Cardiac septum (tissue), 1 donor: ENCODE measurements at places on chromosomes 1 and 21. TPM values are rescaled to one million over a fixed set of nuclear protein-coding genes. Genes with fewer than 3 reads are reported as not detected.

RHD gene
- not detected for total RNA-seq

VCAM1 gene
- total RNA-seq: 6.9 TPM

SLC35D1 gene
- total RNA-seq: 4.5 TPM

- no peak for DNase-seq
Observed at GRCh38 chr1:206893380-206893779, 3.9 kb upstream of the IL24 start.

DNA sequence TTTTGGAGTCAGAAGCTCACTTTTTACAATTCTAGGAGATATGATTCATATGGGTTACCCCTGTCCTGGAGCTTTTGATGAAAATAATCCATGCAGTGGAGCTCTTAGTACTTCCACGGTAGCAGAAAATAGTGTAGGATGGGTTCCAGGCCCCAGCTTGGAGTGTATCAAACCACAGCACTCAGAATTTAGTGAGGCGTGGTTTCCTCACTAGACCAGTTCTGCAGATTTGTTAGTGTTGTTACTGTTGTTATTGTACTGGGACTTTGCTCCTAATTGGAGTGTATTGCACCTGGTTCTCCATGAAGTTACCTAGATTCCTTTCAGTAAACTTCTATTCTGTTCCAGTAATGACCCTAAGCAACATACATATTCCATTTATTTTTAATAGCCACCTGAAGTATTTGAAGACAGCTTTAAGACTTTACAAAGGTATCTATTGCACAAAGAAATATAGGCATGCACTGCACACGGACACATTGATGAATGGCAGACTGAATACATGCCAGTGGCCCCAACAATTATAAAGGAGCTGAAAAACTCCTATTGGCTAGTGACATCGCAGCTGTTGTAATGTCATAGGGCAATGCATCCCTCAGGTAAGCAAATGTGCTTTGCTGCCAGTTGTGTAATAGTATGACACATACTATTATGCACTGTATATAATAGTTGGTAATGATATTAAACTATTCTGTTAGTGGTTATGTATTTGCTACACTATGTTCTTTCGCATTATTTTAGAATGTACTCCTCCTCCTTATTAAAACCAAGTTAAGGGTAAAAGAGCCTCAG, 1058.0 kb downstream of the KCNT2 start:
- DNase-seq: no peak
